ENCODE measurements at places on chromosomes 5 and 9.

DNA sequence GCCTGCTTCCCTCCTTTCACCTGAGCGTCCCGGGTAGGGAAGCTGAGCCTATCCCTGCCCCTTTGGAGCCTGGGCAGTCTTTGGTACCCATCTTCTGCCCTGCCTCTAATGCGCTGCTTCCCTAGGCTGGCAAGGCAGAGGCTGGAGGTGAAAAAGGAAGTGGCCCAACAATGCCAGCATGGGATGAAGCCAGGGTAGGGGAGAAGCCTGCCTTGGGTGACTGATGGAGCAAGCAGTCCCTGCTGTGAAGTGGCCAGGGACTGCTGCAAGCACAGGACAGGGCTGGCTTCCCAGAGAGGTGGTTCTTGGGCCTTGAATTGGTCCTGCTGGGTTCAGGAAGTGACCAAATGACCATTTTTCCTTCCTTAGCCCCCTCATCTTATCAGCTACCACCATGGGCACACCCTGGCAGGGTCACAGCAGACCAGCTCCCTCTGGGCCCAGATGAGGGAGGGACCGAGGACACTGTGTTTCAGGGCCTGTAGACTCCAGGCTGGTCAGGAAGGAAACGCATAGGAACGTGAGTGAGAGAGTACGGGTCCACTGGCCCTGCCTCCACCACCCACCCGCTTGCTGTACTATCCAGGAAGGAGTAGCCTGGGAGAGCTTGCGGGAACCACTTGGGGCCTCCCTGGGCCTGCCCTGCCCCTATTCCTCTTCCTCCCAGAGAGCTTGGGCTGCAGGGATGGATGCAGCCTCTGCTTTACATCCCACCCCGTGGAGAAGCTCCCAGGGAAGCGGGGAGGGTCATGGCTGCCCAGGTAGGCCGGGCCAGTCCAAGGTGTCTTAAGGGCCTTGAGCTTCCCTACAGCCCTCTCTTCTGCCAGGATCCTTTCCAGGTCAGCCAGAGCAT lies 102.6 kb downstream of the DAB2IP start:
- peak overlapping the region; percentile 5 for H3K27ac ChIP-seq
- no peaks in the 10 kb centered on the region for H3K27me3 ChIP-seq
- H3K36me3 ChIP-seq, result no peaks in the 10 kb centered on the region
- DNase-seq, result no peak
- no peak overlapping the region for H3K4me3 ChIP-seq
- no peaks in the 10 kb centered on the region for H3K4me1 ChIP-seq

- H3K36me3 ChIP-seq, result no peaks in the 10 kb centered on the region
- H3K27ac ChIP-seq, result no peak overlapping the region
- no peaks in the 10 kb centered on the region for H3K27me3 ChIP-seq
- DNase-seq, result no peak
- no peak overlapping the region for H3K4me3 ChIP-seq
Observed at GRCh38 chr5:149518620-149519019, 32.6 kb downstream of the CSNK1A1 start.

GRCh38 chr5:22471154-22471553 lies 382.0 kb downstream of the CDH12 start:
- no peaks in the 10 kb centered on the region for H3K4me1 ChIP-seq
- DNase-seq, result no peak
- no peaks in the 10 kb centered on the region for H3K27me3 ChIP-seq
- no peaks in the 10 kb centered on the region for H3K36me3 ChIP-seq
- H3K27ac ChIP-seq, result no peak overlapping the region

DNA sequence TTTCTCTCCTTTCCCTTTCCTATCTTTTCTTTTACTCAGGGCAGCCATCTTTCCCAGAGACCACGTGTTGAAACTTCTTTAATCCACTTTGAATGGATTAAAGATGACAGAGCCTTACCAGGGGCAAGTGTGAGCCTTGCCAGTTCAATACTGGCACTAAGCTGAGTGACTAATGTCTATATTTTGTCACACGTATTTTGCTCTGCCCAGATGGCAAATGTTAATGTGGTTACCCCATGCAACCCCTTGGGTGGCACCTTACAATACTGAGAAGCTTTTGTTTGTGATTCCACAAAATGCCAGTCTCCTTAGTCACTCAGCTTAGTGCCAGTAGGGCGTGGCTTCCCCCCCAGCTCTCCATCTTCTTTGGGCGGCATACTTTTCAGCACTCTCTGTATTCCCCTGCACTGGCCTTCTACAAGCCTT lies 24.8 kb downstream of the ANXA1 start:
- no peaks in the 10 kb centered on the region for H3K27me3 ChIP-seq
- H3K4me1 ChIP-seq, result no peaks in the 10 kb centered on the region
- H3K4me3 ChIP-seq, result no peak overlapping the region

DNA sequence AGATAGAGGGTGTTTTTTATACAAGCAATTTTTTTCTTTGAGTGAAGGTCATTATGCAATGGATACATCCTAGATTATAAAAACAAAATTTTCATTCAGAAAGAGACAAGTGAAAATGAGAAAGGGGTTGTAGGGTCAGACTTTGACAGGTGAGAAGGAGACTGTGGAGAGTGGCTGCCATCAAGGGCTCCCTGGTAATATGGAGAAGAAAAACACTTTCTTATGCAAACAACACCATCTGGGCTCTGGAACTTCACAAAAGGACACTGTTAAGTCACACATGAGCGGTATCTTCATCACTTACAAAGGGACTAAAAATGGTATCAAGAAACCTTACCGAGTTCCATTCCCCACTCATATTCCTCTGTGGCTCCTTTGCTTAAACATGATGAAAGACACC lies 23.5 kb downstream of the C7 start:
- no peak for DNase-seq
- H3K27me3 ChIP-seq, result no peaks in the 10 kb centered on the region
- H3K4me3 ChIP-seq, result no peak overlapping the region
- no peaks in the 10 kb centered on the region for H3K4me1 ChIP-seq
- no peak overlapping the region for H3K27ac ChIP-seq

GRCh38 chr5:74888117-74888516 lies 21.9 kb upstream of the FAM169A start:
- H3K27ac ChIP-seq, result no peak overlapping the region
- no peaks in the 10 kb centered on the region for H3K36me3 ChIP-seq
- DNase-seq, result no peak
- no peaks in the 10 kb centered on the region for H3K27me3 ChIP-seq

DNA sequence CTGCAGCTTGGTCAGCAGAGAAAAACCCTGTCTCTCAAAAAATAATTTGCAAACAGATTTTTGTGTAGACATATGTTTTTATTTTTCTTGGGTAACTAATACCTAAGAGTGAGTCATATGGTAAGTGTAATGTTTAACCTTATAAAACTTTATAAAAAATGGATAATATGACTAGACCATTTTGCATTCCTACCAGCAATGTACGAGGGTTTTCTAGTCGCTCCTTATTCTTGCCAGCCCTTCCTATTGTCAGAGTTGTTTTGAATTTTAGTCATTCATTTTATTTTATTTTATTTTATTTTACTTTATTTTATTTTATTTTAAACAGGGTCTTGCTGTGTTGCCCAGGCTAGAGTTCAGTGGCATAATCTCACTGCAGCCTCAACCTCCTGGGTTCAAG lies 37.8 kb downstream of the RABGAP1 start:
- H3K27me3 ChIP-seq, result no peaks in the 10 kb centered on the region
- no peak overlapping the region for H3K4me3 ChIP-seq
- no peak for DNase-seq
- H3K36me3 ChIP-seq, result no peaks in the 10 kb centered on the region

DNA sequence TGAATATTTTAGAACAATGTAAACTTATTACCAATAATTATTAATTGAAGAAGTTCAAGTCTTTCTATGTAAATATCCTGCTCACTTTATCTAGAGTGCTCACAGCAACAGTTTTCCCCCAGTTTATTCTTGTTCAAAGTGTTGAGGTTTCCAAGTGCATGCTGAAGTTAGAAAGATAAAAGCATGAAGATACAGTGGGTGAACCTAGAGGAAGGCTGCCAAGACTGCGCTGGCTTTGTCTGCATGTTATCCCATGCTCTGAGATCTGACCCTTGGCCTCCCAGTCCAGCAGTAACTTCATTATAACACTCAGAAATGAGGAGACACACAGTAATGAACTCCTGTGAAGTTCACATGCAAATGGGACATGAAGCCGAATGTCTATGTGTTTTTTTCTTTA lies 76.0 kb upstream of the PIP5K1B start:
- no peaks in the 10 kb centered on the region for H3K27me3 ChIP-seq
- H3K27ac ChIP-seq, result no peak overlapping the region
- no peak for DNase-seq
- no peaks in the 10 kb centered on the region for H3K36me3 ChIP-seq
- H3K4me3 ChIP-seq, result no peak overlapping the region

DNA sequence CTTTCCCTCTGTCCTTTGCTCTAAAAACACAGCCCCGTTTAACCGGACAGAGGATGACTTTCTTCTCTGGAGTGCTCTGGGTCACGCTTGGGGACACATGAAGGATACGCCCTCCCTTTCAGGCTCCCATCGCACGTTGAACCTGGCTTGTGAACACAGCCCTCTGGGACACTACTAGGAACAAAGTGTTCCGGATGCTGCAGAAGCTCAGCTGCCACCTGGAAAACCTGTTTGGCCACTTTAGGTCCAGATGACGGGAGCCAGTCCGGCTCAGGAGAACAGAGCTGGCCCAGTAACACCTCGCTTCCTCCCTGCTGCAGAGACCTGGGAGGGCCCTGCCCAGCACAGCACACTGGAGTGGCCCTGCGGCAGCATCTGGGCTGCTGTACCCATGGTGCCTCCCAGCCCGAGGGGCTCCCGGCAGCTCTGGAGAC lies 60.1 kb downstream of the GADD45G start:
- peak overlapping the region; percentile 87 for H3K27ac ChIP-seq
- no peak overlapping the region for H3K4me3 ChIP-seq
- H3K27me3 ChIP-seq, result no peaks in the 10 kb centered on the region
- peak; percentile 94 for DNase-seq

DNA sequence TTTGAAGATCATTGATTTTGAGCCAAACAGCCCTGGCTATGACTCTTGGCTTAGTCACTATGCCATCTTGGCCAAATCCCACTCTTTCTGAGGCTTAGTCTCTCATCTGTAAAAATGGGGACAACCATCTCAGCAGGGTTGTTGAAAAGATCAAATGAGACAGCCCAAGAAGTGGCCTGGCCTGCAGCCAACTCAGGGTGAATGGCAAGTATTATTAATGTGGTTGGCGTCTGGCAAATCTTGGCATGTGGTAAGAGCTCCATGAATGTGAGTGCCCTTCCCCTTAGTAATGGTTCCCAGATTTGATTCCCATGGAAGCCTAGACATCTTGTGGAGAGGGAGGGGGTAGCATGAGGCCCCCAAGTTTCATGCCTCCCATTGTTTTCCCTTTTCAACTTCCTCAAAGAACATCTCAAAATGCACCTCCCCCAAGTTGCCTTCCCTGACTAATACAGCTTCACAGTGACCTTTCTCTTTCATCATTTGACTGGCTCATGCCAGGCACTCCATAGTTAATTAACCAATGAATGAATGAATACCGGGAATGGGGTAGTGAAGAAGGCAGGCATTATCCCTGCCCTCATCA lies 11.8 kb upstream of the TGFBI start:
- no peaks in the 10 kb centered on the region for H3K27me3 ChIP-seq
- H3K36me3 ChIP-seq, result no peaks in the 10 kb centered on the region
- no peak for DNase-seq
- H3K27ac ChIP-seq, result no peak overlapping the region
- no peak overlapping the region for H3K4me3 ChIP-seq

DNA sequence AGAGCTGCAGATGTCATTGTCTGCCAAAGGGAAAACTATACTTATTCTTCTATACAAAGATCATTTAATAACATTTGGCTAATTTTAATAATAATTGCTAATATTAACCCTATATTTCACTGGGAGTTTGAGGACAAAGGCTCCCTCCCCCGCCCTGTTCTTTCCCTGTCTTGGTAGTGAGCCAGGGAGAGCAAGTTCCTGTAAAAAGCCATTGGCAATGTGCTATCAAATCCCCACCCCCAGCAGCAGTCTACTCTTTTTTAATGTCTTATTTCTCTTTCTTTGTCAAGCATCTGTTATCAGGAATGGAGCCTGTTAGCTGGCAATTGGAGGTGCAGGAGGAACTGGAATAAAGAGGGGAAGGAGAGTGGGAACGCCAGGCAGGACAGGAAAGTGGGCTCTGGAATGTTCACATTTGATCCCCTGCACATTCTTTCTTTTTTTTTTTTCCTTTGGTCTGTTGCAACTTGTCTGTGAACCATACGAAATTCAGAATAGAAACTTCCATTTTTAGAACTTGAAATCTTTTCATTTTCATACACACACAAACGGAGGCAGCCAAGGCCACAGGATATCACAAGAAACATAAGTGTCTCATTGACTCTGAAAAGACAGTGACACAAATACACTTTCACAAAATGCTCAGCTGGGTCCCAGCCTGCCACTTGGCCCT lies 664.8 kb upstream of the ZNF608 start:
- no peak overlapping the region for H3K4me3 ChIP-seq
- peak overlapping the region; percentile 83 for H3K27ac ChIP-seq
- H3K27me3 ChIP-seq, result no peaks in the 10 kb centered on the region
- DNase-seq, result peak; percentile 17
- peaks cover 22% of the 10 kb centered on the region for H3K4me1 ChIP-seq

DNA sequence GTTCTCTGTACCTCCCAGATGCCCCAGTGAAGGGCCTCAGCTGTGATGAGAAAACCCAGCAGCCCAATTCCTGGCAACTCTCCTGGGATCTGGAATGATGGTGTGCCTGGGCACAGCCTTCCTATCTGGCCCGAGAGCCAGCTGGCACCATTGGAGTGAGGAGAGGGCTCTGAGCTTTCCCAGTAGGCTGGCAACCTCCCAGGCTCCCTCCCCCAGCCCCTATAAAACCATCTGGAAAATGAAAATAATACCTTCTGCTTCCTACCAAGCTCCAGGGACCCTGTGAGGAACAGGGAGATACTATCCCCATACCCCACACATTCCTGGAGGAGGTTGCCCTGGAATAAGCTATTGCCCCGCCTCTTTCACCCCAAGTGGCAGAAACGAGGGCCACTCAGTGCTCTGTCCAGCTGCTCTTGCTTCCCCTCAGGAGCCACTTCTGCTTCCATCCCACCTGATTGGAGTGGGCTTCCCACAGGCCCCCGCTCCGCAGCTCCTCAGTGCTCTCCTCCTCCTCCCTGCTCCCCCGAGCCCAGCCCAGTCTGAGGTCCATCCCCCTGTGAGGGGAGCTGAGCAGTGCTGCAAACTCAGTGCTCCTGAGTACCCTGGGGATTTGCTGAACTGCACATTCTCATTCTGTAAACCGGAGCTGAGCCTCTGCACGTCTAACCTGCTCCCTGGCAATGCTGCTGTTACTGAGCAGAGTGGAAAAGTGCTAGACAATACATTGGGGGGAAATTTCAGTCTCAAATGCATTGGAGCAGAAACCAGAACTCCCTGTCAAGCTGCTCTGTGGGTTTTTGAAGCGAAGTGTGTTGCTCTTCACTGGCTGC lies 74.7 kb downstream of the THBS4 start:
- H3K27me3 ChIP-seq, result no peaks in the 10 kb centered on the region
- H3K36me3 ChIP-seq, result no peaks in the 10 kb centered on the region
- H3K4me3 ChIP-seq, result no peak overlapping the region

GRCh38 chr9:137049544-137050449 lies 3.8 kb upstream of the NPDC1 start:
- peaks cover 7% of the 10 kb centered on the region for H3K4me1 ChIP-seq
- no peaks in the 10 kb centered on the region for H3K27me3 ChIP-seq
- H3K27ac ChIP-seq, result no peak overlapping the region
- H3K4me3 ChIP-seq, result no peak overlapping the region
- no peaks in the 10 kb centered on the region for H3K36me3 ChIP-seq
